ENCODE measurements at places on chromosomes 16 and 17. TPM values are rescaled to one million over a fixed set of nuclear protein-coding genes. Genes with fewer than 3 reads are reported as not detected.

DNA sequence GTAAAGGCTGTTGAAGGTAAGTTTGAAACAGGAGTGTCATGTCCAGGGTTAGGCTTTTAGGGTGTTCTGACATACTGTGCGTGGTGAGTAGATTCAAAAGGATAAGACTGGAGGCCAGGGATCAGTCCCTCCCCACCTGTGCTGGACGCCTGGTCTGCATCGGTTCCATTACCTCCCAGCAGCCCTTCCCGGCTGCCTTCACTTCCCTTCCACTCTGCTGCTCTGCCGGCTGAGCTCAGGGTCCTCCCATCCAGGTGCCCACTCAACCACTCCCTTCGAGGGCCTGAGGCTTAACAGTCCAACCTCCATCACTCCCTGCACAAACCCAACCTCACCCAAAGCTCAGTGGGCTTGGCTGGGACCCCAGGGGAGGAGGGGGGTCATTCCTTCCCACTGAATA is 4.1 kb upstream of the SLC5A10 start:
- no peak for DNase-seq

DNA sequence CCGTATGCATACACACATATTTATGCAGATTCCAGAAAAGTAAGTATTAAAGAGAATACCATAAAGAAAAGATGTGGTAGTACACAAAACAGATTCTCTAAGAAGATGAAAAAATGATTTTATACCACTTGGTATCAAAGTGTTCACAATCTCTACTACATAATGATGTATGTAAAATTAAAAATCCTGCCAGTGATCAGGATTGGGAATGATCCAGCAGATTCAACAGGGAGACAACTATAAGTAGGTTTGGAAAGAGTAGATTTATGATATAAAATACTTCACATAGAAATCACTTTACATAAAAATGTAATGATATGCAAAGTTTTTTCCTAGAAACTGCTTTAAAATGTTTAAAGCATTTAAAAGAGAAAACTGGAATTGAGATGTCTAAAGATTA is 447.0 kb downstream of the CNTNAP4 start:
- no peak for DNase-seq

DNA sequence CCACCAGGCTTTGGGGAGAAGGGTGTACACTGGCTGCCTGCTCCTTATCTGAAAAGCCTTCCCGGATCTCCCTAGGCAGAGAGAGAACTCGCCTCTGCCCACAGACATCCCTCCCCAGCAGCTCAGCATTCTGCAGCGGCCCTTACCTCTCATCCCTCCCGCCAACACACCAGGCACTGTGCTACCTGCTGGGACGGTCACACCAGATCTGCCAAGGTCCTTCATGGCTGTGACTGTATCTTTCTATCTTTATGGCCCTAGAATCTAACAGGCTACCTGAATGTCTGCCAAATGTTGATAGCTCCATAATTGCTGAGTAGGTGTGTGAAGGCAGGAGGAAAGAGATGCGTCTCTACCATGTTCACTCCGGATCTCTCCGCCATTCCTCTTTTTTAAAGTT is 7.9 kb downstream of the TSNAXIP1 start:
- DNase-seq = no peak

DNA sequence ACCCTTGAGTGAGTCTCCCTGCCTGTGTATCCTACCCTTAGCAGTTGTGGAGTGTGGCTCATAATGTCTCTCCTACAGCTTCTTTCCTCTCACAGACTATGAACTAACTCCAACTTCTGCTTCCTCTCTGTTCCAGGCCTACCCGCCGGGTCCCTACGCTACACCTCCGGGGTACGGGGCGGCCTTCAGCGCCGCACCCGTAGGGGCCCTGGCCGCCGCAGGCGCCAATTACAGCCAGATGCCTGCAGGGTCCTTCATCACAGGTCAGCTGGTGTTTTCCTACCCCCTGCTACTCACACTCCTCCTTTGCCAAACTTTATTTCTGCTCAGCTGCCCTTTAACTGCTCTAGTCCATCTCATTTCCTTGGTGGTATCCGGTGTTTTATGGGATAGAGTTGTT is 5.4 kb downstream of the RNF227 start:
- no peak for DNase-seq

DNAJA2 gene
- 139 TPM for total RNA-seq

MPV17L gene
- 0.02 TPM for total RNA-seq

GRCh38 chr17:16273499-16273898 is 56.5 kb downstream of the PIGL start:
- DNase-seq = peak; percentile 83

PDILT gene
- not detected for total RNA-seq

DNA sequence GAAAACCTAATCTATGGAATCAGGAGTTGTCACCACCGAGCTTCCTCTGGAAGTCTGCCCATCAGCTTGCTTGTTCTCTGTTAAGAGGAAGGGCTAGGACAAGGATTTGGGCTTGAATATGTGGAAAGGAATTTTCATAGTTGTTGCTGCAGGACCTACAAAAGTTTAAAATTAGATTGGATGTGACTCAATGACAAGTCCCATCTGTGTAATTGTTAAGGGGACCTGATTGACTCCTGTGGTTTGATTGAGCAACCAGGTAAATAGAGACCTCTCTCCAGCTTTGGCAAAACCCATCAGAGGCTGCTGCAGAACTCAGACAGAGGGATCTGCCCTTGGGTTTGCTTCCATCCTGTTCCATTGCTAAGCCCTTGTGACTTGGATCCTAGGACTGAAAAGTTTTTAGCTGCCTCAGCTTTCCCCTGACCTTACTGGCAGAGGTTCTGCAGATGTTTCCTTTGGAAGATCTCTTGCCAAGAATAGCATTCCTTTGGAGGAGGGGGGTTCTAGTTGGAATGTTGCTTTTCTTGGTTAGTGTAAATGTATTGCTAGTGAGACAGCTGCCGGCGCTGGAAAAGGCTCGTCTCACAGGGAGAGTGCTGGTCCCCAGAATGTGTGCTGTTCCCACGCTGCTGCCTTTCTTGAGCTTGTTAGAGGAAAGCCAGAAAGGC is 50.0 kb downstream of the SF3B3 start:
- DNase-seq = peak; percentile 81

DNA sequence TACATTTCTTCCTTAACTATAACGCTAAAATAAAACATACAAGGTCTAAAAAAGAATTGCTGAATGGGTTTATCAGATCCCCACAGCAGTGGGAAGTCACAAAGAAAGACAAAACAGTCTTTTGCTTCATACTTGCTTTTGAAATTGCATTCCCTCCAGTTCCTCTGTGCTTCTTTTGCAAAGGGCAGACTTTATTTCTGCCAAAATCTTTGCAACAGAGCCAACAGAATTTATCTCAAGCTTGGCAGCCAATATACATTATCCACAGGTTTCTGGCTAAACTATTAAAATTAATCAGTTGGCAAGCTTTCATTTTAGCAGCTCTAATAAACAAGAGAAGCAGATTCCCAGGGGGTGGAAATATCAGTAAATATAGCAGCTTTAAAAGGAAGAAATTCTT is 378.9 kb upstream of the CA10 start:
- no peak for DNase-seq

DNA sequence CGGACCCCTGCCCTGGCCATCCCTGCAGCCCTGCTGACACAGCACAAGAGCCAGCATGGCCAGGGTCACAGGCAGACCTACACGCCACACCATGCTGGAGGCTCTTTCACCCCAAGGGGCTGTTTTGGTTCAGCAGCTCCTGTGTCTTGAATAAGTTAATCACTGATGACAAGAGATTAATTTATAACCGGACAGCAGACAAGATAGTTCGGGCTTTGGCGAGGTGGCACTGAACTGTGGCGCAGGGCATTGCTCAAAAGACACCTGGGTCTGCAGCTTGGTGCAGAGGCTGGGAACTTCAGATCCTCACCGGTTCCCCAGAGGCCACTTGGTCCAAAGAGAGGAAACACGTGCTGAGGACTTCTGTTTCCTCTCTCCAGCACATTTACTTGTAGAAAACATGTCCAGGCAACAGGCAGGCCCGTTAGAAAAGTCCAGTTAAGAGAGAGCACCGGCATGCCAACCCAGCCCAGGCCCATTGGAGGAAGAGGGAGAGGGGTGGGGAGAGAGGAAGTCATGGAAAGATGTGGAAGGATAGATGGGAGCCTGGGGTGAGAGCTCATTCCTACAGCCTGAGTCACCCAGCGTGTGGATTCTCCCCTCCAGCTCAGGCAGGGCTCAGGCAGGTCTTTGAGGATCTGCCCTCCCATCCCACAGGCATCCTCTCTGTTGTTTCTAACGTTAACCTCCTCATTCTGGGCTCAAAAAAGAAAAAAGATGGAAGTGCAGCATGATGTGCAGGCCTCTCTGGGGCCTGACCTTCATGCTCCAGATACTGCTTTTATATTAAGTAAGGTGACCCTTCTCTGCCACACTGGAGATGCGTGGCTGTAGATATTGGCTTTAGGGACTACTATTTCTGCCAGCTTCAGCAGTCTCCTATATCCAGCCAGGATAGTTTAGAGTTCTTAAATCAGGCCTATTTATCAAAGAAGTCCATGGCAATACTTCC is 80.0 kb upstream of the HNF1B start:
- peak; percentile 98 for DNase-seq

GRCh38 chr17:79089720-79090442 is 15.3 kb downstream of the ENGASE start:
- DNase-seq = no peak

DNA sequence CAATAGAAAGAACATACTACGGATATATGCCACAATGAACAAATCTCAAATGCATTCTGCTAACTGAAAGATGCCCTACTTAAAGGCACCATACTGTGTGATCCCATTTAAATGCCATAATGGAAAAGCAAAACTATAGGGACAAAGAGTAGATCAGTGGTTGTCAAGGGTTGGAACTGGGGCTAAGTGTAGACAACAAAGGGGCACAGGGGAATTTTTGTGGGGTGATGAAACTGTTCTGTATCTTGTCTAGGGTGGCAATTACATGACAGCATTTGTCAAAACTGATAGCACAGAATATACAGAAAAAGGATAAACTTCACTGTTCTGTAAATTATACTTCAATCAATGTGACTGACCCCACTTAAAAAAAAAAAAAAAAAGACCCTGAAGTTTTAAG is 17.7 kb downstream of the GFOD2 start:
- no peak for DNase-seq

DNA sequence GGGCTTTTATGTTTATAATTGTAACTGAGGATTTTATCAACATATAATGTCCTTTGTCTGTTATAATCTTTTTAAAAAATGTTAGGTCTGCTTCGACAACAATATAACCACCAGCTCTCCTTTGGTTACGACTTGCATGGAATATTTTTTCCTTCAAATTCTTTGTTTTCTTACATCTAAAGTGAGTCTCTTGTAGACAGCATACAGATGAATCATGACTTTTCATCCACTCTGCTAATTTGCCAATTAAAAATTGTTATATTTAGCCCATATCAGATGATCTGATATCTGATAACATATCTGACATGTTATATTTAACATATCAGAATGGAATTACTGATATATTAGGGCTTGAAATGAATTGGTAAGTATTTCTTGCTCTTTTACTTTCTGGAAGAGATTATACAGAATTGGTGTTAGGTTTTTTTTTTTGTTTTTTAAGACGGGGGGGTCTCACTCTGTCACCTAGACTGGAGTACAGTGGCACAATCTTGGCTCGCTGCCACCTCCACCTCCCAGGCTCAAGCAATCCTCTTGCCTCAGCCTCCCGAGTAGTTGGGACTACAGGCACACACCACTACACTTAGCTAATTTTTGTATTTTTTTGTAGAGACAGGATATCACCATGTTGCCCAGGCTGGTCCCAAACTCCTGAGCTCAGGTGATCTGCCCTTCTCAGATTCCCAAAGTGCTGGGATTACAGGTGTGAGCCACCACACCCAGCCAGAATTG is 27.5 kb downstream of the TBX21 start:
- no peak for DNase-seq

DNA sequence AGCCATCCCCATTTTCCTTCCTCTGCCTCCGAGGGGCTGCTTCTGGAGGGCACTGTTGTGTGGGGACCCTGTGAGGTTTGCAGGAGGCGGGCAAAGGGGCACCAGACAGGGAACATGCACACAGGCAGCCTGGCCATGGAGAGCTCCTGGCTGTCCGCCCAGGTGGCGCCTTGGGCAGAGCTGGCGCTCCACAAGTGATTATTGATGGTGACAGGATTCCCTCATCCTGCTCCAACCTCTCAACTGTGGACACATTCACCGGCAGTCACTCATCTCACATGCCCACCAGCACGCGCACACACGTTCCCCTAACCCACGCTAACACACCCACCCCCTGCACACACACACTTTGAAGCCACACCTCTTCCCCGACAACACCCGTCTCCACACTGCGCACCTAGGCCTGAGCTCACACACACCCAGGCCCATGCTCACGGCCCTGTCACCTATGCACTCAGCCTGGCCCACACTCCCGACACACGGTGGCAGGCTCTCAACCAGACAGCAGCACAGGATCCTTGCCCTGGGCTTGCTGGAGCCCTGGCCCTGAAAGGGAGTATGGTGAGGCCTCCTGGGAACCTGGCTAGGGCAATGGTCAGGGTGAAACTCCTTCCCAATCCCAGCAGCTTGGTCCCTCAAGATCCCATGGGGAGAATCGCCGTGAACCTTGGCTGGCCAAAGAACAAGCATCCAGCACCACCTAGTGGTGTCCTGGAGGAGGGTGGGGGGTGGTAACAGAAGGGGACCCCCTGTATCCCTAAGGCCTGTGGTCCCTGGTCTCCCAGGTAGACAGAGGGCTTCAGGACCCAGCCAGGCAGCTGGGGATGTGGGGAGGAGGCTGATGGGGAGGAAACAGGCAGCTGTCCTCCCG is 3.6 kb downstream of the PNMT start:
- DNase-seq = peak; percentile 53

DNA sequence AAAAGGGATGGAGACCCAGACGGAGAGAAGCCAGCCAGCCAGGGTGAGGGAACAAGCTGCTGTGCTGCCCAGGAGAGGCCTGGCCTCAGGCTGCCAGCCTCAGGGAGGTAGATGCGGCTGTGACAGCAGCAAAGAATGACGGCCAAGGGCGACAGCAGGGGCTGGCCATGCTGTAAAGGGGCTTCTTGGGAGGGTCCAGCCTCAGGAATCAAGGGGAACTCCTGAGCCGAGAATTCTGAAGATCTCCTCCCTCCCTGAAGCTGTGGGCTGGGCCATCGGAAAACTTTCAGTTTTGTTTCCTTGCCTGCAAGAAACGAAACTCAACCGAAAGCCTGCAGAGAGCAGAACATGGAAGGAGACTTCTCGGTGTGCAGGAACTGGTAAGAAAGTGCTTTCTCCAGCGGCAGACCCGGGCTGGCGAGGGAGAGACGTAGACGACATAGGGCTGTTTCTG is at the start of gene XAF1:
XAF1 (plus strand) TSS at position 316 of the 454 bp plus-strand sequence; CDS start at position 349, 33 bp downstream.
- DNase-seq = no peak

SLC2A4 gene
- total RNA-seq = not detected

THUMPD1 gene
- 67.4 TPM for total RNA-seq

DNA sequence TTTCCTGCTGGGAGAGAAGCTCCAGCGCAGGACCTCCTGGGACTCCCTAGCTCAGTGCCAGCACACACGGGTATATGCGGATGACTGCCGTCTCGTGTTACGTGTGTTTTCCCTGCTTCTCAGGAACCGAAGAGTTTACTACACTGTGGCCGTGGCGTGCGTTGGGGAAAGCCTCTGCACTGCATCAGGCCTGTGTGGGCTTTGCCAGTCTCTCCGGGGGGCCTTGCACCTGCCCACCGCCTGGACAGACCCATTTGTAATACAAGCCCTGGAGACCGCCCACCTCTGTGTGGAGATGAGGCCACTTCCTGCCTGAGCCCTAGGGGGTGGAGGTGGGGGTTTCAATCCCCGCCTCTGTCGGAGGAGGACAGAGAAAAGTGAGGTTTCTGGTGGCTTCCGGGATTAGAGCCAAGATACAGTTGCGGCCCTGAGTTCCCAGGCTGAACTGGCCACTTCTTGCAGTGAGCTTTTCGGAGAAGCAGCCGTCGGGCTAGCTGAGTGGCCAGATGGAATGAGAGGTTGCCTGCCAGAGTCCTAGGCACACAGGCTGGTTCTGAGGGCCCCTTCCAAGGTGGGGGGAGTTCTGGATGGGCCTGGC is 43.4 kb upstream of the GSE1 start:
- DNase-seq = no peak

PLEKHH3 gene
- 32.8 TPM for total RNA-seq

All from A172 (cell line).